ENCODE measurements at places on chromosomes 6 and 20. TPM values are rescaled to one million over a fixed set of nuclear protein-coding genes. Genes with fewer than 3 reads are reported as not detected.

The AKAP12 gene
- total RNA-seq = 78.5 TPM

The GMPR gene
- 16.4 TPM for total RNA-seq

The CDC40 gene
- total RNA-seq = 16.9 TPM

The SUMO4 gene
- total RNA-seq = 2.0 TPM

The MLN gene
- not detected for total RNA-seq

The SNHG17 gene
- 21.4 TPM for total RNA-seq

The SNX21 gene
- 9.8 TPM for total RNA-seq

- no peak for ATAC-seq
Measured at GRCh38 chr6:147046141-147046877, 157.9 kb upstream of the STXBP5 start.

GRCh38 chr20:22688485-22688884 lies 104.1 kb upstream of the FOXA2 start:
- ATAC-seq = no peak

DNA sequence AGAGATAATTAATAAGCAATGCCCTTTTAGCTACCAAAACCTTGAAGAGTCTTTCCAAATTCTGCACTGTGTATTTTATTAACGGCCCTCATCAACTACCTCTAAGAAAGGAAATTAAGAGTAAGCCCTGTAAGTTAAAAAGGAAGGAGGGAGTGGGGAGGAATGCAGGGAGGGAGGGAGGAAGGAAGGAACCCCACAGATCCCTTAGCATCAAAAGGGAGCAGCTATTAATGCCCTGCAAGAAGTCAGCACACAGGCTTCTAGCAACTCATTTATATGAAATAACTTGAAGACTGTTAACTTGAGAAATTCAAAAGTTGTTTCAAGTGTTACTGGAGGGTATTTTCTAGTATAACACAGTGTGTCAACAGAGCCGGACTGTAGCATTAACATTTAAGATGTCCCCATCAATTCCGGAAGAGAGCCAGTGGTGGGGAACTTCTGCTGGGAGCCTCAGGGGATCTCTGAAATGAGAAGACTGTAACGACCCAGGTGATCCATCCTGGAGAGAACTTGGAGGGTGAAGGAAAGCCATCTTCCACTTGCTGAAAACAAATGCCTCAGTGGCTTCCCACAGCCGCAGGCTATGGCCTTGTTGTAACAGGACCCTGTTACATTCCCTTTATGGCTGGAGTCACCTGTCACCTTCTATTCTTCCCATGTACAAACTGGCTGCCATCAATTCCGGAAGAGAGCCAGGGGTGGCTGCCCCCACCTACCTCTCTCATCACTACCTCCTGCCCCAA lies 33.2 kb downstream of the SLC22A23 start:
- no peak for ATAC-seq

GRCh38 chr6:150560004-150560883 lies 39.4 kb upstream of the PLEKHG1 start:
- ATAC-seq = no peak
